ENCODE measurements at places on chromosomes 2 and 18.
A peak's percentile ranks its signal among the peaks of the same experiment; 100 is the strongest.

- peak; percentile 50 for DNase-seq
Measured at GRCh38 chr18:54444319-54444914, 86.7 kb downstream of the C18orf54 start.

GRCh38 chr18:2326999-2327398 is 244.3 kb downstream of the METTL4 start:
- DNase-seq, result no peak

GRCh38 chr2:167398873-167399272 is 510.6 kb downstream of the XIRP2 start:
- DNase-seq, result no peak

- peak; percentile 88 for DNase-seq
Measured at GRCh38 chr2:26244309-26245230, at the start of the genes HADHA and HADHB. Gene HADHA, minus strand, starts transcription at chr2:26244632. Its CDS starts 36 bp downstream, at chr2:26244596. Gene HADHB, plus strand, starts transcription at chr2:26244939. Its CDS starts 9,316 bp downstream, at chr2:26254255.

DNA sequence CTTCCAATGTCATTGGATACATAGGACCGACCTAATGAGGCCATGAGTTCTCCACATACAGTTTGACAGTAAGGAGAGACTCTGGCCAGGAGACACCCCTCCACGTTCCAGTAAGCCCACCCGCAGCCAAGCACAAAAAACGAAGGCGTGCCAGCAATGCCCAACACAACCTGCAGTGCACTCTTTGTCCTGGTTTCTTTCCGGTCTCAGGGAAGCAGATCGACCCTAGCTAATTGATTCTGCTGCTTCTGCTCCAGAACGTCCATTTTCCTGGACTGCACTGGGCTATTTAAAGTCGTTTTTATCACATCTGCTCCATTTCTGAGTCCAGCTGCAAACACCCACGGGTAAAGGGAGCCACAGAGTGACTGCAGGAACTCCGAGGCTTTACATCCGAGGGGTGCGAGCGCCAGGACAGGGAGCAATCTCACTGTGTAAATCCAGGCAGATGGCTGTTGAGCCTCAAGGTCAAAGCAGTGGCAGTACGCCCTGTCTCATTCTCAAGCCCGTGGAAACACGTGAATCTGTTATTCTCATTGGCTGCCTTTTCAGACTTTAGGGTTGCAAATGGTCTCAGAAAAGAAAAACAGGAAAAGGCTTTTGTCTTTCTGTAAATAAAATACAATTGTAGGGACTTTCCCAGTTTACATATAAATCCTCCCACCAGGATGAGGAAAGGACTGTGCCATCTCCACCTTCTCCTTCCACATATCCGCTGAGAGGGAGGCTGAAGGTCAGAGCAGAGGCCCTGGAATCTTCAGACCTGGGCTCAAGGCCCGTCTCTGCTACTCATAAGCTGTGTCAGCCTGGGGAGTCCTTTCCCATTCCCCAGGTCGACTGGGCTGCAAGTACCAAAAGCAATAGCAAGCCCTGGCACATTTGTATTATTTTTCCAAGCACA is 40.7 kb downstream of the TMEM163 start:
- DNase-seq, result no peak

- DNase-seq, result no peak
Measured at GRCh38 chr2:236107536-236107935, 60.6 kb downstream of the GBX2 start.

- no peak for DNase-seq
Measured at GRCh38 chr2:29059624-29060023, 14.7 kb downstream of the PCARE start.

DNA sequence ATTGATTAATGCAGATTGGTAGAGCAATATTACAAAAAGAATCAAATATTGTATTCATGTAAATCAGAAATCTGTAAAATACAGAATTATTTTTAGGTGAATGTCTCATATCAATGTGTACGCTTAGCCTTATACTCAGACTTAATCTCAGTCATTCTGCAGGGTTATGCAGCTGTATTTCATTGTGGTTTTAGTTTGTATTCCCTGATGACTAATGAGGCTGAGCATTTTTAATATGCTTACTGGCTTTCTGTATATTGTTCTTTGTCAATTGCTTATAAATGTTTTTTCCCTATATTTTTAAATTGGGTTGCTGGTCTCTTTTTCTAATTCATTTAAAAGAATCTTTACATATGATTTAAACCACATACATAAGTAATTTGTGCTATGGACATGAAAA is 50.1 kb downstream of the CDH19 start:
- no peak for DNase-seq

DNA sequence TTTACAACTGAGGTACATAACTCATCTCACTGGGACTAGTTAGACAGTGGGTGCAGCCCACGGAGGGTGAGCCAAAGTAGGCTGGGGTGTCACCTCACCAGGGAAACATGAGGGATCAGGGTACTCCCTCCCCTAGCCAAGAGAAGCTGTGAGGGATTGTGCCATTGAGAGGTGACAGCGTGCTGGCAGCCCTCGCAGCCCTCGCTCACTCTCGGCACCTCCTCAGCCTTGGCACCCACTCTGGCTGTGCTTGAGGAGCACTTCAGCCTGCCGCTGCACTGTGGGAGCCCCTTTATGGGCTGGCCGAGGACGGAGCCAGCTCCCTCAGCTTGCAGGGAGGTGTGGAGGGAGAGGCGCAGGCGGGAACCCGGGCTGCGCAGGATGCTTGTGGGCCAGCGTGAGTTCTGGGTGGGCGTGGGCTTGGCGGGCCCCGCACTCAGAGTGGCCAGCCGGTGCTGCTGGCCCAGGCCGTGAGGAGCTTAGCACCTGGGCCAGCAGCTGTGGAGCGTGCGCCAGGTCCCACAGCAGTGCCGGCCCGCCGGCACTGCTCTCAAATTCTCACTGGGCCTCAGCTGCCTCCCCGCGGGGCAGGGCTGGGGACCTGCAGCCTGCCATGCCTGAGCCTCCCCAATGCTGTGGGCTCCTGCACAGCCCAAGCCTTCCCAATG is 44.5 kb upstream of the FAM110C start:
- no peak for DNase-seq

All from stimulated activated CD4-positive, alpha-beta T cell treated with anti-CD3 and anti-CD28 coated beads, Interleukin-2, amount 100 ng/mL, for 24 hours (primary cell).